Activated CD4-positive, alpha-beta T cell treated with anti-CD3 and anti-CD28 coated beads, Interleukin-2, amount 50 U/mL, for 1 hour (primary cell): ENCODE measurements at places on chromosomes 12 and 14.

DNA sequence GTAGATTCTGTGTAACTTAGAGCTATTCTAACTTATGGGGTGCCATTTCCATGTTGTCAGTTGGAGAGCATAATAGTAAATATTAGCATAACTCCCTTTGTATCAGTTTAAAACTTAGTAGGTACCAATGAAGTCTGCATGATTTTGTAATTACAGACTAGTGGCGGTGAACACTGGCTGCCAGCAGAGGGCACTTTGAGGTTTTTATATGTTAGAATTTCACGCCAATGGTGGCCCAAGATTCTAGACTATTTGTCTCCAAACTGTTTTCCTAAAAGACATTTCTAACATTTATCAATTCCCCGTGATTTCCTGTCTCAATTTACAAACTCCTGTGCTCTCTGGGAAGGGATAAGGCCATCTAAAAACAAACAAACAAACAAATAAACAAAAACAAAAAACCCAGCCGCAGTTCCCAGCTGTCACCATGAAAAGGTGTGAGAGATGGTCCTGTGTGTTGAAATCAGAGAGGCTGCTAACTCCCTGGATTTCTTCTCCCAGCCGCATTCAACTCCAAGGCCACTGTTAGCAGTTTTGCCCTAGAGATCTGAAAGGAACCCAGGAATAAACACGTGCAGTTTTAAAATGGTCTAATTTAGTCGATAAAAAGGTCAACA is 57.6 kb downstream of the BRMS1L start:
- DNase-seq, result peak; percentile 11

- DNase-seq, result no peak
These were observed 198.9 kb downstream of the ZFP36L1 start for GRCh38 chr14:68593806-68594536.

DNA sequence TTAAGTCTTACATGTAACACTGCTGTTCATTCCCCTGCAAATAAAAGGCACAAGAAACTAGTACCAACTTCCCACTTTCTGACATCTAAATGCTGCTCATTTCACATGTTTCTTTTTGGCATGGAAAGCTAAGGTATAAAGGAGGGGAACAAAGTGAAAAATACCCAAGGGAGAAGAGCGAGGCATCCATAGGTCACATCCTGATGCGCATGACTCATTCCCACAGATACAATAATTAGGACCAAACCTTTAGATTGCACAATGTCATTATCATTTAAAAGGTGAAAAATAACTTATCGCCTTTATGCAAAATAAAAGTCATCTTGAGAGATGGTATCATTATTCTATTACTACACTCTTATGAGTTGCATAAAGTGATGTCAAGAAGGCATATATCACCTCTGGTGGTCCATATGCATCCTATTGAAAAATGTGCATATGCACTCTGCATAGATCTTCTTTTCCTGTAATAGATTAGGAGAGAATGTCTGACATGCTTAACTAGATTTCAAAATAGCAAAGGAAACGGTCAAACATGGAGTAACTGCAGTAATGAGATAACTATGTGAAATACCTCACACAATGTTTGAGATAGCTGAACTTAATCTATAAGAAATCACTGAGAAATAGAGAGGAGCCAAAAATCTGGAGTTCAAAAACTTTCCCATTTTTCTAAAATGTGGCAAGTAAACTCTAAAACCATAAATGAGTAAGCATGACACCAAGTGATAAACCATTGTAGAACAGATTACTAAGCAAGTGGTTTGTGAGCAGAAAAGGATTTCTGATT is 382.5 kb upstream of the TMTC1 start:
- DNase-seq, result no peak

GRCh38 chr12:30570211-30570890 is 125.3 kb downstream of the IPO8 start:
- no peak for DNase-seq

DNA sequence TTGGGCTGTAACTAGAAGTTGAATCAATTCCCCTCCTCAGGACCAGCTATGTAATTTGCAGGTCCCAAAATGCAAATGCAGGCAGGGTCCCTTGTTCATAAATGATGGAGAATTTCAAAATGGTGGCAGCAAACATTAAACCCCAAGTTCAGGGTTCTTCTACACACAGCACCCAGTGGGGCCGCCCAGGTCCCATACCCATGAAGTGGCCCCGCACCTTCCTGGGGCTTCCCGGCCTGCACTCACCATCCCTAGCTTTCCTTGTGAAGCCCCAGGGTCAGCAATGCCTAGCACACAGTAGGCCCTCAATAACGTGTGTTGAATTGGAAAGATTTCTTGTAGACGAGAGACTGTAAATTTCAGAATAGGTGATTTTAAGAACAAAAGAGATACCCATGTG is 76.0 kb downstream of the NTF3 start:
- no peak for DNase-seq

DNA sequence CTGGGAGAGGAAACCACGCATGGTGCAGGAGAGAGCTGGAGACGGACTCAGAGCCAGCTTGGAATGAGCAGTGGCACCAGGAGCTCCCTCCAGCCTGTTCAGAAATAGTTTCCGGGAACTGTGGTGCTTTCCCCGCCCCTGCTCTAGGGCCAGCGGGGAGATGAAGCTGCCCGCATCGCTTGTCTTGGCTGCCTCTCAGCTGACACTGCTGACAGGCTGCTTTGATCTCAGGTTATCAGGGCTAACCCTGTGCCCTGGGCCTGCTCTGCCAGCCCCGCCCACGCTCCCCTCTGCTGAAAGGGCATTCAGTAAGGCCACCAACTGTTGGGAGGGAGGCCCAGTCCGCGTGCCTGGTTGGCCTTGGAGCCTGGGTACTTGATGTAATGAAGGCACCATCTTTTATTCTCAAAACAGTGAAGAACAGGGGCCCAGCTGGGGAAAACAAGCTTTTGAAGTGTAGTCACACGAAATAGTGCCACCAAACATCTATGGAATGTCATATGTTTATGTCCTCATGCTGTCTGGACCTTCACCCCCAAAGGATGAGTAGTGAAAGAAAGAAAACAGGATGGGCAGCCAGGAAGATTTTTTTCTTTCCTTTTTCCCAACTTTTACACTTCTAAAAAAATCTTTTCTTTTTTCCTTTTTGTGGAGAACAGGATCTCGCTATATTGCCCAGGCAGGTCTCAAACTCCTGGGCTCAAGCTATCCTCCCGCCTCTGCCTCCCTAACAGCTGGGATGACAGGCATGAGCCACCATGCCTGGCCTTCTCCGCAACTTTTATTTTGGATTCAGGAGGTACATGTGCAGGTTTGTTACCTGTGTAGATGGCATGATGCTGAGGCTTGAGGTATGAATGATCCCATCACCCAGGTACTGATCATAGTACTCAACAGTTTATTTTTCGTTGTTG is 115.9 kb upstream of the TBX3 start:
- DNase-seq, result peak; percentile 2

- DNase-seq, result no peak
These were observed 748.8 kb downstream of the C12orf50 start for GRCh38 chr12:87280356-87280755.

DNA sequence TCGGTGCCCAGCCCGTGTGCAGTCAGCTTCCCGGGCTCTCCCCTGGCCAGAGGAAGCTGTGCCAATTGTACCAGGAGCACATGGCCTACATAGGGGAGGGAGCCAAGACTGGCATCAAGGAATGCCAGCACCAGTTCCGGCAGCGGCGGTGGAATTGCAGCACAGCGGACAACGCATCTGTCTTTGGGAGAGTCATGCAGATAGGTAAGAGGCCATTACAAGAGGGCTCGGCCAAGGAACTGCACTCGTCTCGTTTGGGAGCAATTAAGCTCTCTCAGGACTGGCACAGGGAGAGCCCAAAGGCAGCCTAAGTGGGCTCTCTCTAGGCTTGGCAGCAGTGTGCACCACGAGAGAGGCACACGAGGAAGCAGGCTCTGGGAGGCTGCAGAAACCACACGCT is 3.7 kb downstream of the WNT5B start:
- no peak for DNase-seq

DNA sequence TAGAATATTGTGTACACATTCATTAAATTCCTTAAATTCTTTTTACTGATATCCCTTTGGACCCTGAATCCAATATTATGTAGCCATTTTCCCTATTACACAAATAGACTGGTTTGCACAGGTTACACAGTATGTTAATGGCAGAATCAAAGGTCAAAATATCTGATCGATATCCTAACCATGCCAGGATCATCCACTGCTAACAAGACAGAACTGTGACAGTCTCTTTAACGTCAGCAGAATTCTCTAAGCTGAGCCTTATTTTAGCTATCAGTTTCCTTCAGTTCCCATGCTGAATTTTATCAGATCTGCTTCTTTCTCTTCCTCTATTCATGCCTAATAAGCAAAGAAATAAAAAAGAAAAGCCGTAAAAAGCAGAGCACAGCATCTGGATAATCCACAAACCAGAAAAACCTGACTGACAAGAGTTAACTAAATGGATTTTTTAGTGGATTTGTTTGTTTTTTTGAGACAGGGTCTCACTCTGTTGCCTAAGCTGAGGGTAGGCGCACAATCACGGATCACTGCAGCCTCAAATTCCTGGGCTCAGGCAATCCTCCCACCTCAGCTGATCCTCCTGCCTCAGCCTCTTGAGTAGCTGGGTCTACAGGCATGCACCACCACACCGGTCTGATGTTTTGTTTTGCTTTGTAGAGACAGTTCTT is 130.4 kb downstream of the PAWR start:
- no peak for DNase-seq

- no peak for DNase-seq
These were observed 292.4 kb downstream of the DUSP6 start for GRCh38 chr12:89059721-89060541.

GRCh38 chr14:55858604-55859003 is 259.6 kb upstream of the PELI2 start:
- DNase-seq, result no peak

DNA sequence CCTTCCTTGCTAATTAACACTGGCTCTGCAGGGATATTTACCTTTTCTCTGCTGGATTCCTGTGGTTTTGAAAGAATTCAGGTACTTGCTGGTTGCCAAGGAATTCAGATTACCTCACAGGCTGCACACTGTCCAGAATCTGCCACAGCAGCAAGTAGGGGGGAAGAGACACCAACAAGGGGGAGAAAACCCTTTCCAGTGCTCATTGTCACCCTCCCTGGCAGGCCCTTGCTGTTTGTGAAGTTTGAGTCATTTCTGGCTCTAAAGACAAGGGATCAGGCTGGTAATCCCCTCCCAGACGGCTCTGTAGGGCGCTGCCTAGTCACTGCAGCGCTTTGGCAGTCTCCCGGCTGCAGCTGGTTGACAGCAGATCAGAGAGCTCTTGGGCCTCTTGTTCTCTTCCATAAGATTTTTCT is 50.8 kb downstream of the TTLL5 start:
- no peak for DNase-seq

DNA sequence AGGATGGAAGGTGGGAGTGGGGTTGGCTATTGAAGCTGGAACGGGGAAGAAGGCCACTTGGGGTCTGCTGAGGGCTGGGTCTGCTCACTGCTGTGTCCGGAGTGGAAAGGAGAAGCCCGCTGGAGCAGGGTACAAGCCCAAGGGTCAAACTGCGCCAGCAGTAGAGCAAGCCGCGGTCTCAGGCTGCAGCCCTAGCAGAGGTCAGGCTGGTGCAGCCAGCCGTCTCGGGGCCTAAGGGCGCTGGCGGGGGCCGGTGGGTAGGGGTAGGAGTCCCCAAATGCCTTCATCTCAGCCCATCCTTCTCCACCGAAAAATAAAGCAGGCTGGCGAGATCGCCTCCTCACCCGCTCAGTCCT is 718 bp upstream of the JDP2 start:
- DNase-seq, result no peak

DNA sequence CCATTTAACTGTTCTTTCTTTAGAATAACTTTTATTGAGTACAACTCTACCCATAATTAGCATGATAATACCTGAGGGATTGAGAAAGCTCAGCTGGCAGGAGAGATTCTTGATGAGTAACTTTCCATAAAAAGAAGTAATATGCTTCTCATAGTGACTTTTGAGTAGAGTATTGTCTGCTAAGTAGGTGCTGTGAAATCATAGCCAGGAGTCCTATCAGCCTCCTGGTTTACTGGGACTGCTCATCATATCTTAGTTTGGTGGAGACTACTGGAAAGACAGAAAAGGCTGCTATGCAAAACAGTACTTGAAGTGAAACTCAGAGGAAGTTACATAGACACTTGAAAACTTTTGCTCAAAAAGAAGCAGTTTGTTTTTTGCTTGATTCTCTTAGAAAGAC is 113.3 kb upstream of the ATP2B1 start:
- no peak for DNase-seq

DNA sequence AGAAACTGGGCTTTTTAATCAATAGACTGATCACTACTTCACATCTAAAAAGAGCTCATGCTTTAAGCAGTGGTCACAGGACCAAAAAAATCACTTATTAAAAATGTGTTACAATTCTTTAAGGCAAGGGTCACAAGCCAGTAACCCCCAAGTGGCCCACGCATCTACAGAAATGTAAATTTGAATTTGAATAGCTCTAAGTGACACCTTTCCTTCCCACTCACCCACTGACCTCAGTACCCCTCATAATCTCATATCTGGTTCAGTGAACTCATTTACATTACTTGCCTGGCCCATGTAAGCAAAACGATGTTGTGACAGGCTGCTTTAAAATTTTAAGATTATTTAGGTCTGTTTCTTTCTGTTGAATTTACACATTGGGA is 27.4 kb downstream of the NELL2 start:
- DNase-seq, result no peak

DNA sequence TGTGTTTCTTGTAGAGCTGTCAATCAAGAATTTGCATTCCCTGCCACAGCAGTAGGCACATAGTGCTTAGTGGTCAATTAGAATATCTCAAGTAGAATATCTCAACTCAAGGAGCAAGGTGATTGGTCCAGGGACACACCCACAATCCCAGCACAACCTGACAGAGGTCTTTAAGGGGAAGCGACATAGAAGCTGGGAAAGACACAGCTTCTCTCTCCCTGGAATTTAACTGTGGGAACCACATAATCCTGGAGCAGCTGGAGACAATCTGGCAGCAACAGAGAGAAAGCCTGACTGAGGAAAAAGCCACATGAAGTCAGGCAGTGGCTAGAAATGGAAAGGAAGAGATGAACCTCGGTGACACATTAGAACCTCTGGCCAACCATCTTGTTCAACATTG is 85.7 kb upstream of the LMO3 start:
- no peak for DNase-seq

- DNase-seq, result no peak
These were observed 146.5 kb upstream of the MYL2 start for GRCh38 chr12:111066744-111067437.

DNA sequence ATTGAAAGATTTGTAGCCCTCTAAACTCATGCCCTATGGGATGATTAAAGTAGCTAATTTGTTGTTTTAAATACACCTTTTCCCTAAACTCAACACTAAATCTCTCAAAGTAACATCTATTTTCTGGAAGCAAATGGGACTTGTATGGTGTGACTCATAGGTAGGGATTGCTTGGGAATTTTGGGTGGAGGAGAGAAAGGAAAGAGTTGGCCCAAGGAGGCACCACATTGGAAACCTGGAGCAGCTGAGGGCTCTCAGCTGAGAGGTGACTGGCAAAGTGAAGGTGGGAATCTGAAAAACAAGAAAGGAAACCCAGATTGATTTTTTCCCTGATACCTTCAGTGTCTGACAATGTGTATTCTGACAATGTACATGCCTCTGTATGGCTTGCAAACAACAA is 114.8 kb upstream of the PRICKLE1 start:
- no peak for DNase-seq

- DNase-seq, result no peak
These were observed 61.9 kb downstream of the ABCC9 start for GRCh38 chr12:21879312-21879711.

GRCh38 chr12:54033980-54034784 is 1.3 kb downstream of the HOXC5 start:
- DNase-seq, result no peak

- DNase-seq, result no peak
These were observed 8.6 kb downstream of the DDIT3 start for GRCh38 chr12:57511588-57512325.
